Mesothelial cell of epicardium (in vitro differentiated cells): ENCODE measurements at places on chromosomes 7 and 10.

DNA sequence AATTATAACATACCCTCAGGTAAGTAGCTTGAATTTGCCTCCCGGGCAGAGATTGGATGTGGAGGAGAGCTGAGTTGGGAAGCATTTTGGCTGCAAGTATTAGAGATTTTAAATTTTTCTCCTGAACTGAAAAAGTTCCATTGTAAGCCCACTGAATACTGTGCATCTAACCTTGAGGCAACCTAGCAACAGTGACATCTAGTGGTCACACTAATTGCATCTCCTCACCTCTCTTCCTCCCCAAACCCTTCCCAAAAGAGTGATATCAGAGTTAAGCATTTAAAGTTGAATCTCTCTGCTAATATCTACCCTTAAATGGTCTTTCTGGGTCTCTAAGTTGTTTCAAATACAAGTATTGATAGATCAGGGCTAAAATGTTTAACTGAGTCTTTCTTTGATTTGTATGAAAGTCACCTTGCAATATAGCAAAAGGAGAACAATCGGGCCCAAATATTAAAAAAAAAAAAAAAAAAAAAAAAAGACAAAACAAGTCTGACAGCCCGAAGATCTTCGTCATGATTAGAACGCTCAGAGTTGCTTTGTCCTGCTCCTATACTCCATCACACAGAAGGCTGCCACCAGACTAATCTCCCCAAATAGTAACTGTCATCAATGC is 40.4 kb upstream of the DLX5 start:
- DNase-seq = no peak

GRCh38 chr7:36315309-36315944 is 74.2 kb upstream of the ANLN start:
- no peak for DNase-seq

DNA sequence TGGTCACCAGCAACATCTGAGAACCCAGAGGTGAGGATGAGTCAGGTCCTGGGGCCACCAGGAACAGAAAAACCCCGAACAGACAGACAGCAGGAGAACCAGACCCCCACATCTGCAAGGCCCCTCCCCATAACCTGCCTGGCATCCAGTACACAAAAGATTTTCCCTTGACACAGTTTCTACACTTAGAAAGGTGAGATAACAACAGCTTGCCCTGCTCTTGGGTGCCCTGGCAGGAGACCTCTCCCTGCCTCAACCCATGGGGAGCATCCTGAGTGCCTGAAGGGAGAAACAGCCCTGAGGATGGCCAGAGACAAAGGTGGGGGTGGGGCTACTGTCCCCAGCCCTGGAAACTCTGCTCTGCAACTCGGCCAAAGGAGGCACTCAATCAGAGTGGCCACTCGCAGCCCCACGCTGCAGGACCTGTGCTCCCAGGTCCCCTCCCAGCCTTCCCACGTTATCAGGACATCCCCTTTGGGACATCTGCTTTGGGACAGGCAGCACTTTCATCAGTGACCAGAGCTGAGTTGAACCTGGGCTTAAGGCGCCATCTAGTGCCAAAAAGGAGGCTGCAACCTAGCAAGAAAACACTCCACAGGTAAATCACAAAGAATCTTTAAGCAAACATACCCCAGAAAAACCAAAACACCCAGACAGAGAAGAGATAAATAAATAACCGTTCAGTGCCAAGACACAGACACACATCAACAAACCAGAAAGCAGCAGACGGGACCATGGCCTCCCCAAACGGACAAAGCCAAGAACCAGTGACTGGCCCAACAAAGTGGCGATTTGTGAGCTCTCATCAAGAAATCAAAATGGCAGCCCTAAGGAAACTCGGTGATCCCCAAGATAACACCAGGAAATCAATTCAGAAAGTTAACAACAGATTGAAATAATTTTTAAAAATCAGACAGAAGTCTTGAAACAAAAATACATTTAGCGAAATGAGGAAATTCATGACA is 233.7 kb downstream of the PTPRN2 start:
- no peak for DNase-seq

DNA sequence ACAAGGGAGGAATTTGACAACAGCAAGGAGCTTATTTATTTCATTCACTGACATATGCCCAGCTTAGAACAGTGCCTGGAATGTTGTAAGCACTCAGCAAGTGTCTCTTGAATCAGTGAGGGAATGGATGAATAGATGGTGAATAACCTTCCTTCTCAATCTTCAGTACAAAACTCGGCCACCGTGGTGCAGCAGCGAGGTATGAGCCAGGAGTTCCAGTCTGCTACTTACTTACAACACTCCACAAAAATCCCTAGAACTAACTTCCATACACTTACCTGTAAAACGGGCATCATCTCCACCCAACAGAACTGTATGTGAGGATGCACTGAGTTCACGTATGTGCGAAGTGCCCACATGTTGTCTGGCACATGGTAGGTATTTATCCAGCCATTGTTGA is 237.4 kb downstream of the WDR11 start:
- DNase-seq = no peak

DNA sequence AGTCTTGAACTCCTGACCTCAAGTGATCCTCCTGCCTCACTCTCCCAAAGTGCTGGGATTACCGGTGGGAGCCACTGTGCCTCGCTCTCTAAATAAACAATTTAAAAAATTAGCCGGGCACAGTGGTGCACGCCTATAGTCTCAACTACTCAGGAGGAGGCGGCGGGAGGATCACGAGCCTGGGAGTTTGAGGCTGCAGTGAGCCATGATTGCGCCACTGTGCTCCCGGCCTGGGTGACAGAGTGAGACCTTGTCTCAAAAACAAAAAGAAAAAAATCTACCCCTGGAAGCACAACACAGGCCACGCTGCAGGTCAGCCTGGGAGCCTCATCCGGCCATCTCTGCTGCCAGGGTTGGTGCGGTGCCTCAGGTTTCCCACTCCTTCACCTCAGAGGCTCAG is 3.8 kb upstream of the EIF3B start:
- DNase-seq = no peak

DNA sequence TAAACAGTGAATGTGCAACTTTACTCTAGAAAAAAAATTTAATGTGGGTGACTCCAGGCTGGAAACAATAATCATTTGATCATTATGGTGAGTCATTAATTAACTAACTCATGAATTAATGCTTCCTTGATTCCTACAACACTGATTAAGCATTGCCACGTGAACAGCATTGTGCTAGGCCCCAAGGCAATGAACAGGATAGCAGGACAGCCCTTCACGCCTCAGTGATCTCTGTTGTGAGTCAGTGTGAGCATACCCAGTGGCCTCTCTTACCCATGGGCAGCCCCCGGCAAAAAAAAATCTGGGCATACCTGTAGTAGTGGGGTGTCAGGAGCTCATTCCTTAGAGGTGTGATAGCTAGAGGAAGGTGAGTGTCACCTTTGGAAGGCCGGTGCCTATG is 76.0 kb downstream of the DENND2A start:
- no peak for DNase-seq

GRCh38 chr7:134640842-134641715 is 5.6 kb upstream of the BPGM start:
- DNase-seq = no peak

DNA sequence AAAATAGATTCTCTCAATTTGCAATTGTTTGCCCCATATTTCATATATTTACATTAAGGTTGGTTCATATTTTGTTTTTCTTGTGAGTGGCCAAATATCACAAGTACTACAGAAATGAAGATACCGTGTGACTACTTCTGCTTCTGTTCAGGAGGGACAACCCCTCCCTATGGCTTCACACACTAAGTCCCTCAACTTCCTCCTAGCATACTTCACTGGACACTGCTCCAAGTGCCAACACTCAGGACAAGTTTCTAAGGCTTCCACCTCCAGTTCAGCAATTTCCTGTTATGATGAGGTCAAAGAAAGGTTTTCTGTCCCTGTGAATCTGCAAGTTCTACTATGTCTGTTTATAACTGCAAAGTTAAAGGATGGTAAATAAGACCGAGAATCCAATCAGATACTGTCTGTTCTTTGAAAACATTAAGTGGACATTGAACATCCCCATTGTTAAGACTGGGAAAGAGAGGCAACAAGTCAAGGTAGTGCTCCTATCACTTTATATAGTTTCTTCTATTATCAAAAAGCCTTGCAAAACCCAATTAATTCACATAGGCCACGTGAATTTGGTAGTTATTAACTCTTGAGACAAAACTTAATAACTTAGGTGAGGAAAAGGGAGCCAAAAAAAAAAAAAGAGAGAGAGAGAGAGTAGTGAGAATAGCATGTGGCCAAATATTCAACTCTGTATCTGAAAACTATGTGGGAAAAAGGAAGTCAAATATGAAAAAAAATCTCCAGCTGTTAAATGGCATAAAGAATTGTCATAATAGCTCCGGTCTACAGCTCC is 81.3 kb upstream of the DKK1 start:
- no peak for DNase-seq

DNA sequence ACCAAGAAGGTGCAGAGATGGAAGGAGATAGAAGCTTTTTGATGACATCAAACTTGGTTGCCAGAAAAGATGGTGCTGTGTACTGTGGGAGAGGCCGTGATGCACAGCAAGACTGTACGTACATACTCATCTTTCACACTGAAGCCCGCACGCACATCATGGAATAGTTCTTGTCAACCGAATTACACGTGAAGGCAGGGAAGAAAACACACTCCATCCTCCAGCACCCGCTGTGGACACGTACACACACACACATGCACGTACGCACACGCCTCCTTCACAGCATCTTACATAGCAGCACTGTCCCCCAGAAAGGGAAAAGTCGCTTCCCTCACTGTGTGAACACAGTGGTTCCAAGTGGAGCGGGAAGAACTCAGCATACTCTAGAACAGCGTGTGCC is 54.5 kb upstream of the DDC start:
- no peak for DNase-seq

DNA sequence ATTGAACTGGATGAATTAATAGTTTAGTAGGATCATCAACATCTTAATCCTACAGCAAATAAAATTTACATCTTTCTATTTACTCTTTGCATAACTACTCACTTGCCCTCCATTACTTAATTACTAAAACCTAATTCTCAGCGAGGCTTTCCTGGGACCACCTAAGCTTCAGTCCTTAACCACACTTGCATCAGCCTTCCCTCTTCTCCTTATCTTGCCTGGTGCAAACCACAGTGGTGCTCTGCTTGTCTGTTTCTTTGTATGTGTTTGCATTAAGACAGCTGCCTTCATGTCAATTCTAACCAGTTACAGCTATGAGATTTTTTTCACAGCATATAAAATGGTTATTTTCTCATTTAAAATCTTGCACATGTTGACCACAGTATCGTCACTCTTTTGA is 72.6 kb upstream of the ZNF92 start:
- no peak for DNase-seq

- no peak for DNase-seq
Observed at GRCh38 chr7:139588632-139589031, 65.1 kb downstream of the CLEC2L start.

- DNase-seq = no peak
Observed at GRCh38 chr7:43902542-43903054, 3.8 kb downstream of the URGCP start.

DNA sequence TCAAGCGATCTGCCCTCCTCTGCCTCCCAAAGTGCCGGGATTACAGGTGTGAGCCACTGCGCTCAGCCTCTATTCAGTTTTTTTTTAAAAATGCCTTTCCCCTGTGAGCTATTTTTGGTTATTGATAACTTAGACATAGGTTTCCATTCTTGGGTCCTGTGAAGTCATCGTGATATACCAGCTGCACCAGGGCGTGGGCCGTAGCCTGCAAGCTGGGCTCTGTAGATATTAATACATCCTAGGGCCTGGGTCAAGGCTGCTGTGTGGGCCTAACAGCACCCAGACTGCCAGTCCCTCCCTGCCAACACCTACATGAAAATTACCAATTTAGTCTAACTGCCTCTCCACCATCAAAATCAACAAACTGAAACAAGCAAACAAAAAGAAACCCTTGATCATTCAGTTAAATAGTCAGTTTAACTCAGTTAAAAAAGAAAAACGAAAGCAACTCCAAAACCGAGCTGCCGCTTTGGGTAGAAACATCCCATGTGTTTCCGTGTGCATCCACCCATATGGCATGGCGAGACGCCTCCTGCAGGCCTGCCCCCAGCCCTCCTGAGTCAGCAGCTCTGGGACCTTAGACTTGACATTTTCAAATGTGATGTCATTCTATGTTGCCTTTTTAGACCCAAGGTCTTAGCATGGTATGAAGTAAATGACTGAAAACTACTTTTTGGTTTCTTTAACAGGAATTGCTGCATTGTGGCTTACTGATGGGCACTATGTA is 330.2 kb downstream of the GLRX3 start:
- no peak for DNase-seq

DNA sequence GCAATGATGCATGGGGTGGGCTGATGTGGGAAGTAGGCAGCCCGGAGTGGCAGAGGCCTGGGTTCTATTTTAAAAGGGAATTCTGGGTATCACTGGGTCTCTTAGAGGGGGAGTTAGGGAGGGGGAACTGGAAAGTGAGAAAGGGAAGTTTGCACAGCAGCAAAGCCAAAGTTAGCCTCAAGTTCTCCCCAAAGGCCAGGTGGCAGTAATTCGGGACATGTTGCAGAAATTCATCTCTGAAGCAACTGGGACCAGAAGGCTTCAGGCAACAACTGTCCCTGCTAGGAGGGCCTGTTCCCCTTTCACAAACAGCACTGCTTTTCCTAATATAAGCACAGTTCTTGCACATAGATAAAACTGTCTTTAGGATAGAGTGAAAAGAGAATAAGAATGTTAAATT is 67.4 kb downstream of the NOD1 start:
- DNase-seq = no peak

DNA sequence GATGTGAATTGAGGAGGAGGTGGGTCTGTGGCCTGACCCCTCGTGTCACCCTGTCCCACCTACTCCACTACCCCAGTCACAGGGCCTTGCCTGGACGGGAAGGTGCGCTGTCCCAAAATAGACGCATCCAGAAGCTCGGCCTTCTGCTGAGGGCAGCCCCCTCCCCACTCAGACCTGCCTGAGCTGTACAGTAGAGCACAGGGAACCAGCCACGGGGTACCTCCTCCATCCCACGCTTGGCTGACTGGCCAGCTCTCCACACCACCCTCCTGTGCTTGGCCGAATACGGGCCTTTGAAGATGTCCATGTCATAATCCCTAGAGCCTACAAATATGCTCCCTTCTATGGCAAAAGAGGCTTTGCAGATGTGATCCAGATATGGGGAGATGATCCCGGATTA is 88.3 kb downstream of the CHST15 start:
- DNase-seq = no peak

GRCh38 chr7:35465791-35466336 is 212.0 kb upstream of the TBX20 start:
- DNase-seq = no peak

GRCh38 chr10:78830976-78831375 is 237.8 kb upstream of the ZMIZ1 start:
- no peak for DNase-seq

DNA sequence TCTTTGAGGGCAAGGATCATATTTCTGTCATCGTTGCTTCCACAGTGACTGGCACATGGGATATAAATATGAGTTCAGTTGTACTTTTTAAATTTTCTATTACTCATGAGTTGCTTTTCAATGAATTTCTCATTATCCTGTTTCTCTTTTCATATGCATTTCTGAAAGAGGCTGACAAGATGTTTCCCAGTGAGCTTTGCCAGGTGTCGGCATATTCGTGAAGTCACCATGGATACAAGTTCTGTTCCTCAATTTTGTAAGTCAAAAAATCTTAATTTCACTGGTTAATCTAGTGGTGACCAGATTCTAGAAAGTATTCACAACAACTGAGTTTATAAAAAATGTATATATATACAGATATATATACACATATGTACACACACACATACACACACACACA is 55.7 kb upstream of the GNAI1 start:
- DNase-seq = no peak

GRCh38 chr7:18927134-18927533 is 190.3 kb downstream of the TWIST1 start:
- DNase-seq = no peak
